LNCaP clone FGC (cell line): ENCODE measurements at places on chromosomes 7 and 10.

DNA sequence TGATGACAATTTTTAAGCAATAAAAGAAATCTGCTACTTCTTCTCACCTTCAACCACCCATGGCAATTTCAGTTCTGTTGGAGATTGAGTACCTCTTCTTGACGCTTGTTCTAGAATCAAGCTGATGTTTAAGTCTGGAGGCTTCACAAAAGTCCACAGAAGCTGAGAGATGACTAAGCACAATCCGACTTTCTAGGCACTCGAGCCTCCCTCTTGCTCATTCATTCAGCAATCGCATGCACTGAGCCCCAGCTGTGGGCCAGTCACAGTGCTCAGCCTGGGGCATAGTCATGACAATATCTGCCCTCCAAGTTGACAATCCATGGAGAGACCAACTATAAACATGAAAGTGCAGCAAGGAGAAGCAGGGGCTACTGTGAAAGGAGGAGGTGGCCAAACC is 103.2 kb downstream of the IPMK start:
- DNase-seq = no peak

DNA sequence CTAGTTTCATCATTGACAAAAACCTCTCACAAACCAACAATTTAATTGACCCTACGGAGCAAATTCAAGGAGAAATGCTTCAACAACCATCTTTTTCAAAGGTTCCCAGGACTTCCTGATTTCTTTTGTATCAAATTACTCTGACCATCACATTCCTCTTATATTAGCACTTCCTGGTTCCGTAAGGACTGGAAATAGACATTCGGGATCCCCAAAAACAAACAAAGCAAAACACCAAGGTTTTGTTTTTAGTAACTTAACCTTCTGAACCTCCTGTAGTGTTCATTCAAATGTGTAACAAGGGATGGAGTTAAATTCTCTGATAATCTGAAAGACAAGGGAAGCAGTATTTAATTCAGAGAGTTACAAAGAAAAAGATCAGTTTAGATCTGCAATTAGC is 387.6 kb upstream of the NRP1 start:
- no peak for DNase-seq

- no peak for DNase-seq
Observed at GRCh38 chr10:47451998-47452494, 31.9 kb downstream of the ANXA8 start.

DNA sequence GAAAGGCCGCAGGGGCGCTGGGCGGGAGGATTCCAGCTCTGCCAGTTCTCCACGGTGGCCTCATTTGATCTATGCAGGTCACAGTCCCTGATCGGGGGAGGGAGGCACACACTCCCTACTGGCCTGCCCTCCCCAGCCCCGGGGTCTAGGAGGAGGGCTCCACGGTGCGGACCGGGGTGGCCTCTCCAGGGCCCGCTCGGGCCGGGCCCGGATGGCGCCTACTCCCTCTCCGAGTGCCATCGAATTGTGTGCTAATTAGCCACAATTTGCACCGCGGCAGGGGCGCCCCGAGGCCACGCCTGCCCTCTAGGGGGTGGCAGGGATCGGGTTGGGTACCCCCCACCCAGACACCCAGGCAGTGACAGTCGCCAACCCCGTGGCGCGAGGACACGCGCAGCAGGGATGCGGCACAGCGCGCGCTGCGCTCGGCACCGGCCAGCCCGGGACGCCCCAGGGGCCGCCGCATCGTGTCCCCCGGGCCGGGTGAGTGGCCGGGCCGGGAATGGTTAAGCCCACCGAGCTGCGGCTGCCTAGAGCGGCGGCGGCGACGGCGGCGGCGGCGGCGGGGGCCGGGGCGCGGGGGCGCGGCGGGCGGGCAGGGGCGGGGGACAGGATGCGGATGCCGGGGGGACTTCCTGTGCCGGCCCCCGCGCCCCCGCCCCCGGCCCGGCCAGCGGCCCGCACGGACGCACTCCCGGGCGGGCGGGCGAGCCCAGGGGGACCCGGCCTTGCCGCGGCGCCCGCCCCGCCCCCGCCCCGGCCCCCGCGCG is at the start of gene ZNF853:
TSS of gene ZNF853 (plus strand) at position 658 of the 770 bp plus-strand sequence. CDS start 565 bp downstream, outside the sequence.
- no peak for DNase-seq

GRCh38 chr7:68424658-68425297 is 1173.5 kb upstream of the AUTS2 start:
- no peak for DNase-seq
